ENCODE measurements at places on chromosomes 2 and 18.

DNA sequence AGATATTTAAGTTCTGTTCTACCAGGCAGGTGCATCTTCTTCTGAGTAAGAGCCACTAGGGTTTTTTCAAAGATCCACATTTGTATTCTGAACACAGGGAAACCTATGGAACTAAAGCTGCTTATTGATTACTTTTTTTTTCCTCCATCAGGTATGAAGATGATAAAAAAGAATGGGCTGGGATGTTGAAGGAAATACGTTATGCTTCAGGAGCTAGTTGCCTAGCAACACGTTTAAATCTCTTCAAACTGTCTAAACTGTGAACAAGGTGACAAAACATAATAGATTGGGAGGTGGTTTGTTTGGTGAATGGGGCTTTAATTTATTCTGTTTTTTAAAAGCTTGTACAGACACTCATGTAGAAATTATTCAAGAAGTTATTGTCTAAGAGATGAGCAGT is 15.9 kb downstream of the KLHL41 start:
- no peak for DNase-seq

- no peak for DNase-seq
Observed at GRCh38 chr2:25339791-25340180, 1.9 kb downstream of the DNMT3A start.

GRCh38 chr2:234989183-234989701 is 37.4 kb downstream of the SH3BP4 start:
- DNase-seq, result no peak

GRCh38 chr18:50663626-50664441 is 103.9 kb downstream of the MAPK4 start:
- no peak for DNase-seq

GRCh38 chr2:232203936-232204335 is 174.6 kb upstream of the ALPP start:
- no peak for DNase-seq

DNA sequence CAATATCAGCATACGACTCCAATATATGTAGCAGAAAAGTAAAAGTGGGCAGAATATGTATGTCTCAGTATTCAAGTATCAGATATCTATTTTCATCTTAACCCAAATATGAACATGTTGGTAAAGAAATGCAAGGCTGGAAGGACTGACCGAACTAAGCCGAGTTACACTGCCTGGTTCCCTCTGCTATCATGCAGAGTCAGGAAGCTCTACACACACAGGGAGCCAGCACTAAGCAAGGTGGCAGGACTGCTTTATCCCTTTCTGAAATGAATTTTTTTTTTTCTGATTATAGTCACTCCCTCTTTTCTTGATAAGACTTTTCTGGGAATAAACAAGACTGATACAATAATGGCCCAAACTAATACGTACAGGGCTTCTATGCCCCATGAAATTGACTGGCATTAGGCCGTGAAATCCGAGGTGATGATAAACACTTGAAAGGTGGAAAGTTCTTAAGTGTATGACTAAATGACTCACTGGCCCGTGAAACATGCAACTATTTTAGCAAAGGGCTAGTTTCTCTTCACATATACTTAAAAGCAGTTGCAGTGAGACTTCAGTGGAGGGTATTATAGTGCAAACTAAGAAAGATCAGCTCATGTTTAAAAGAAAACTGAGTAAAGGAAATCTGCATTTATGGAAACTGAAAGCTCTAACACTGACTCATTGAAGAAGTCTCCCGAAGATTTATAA is 14.9 kb downstream of the DPP4 start:
- no peak for DNase-seq

DNA sequence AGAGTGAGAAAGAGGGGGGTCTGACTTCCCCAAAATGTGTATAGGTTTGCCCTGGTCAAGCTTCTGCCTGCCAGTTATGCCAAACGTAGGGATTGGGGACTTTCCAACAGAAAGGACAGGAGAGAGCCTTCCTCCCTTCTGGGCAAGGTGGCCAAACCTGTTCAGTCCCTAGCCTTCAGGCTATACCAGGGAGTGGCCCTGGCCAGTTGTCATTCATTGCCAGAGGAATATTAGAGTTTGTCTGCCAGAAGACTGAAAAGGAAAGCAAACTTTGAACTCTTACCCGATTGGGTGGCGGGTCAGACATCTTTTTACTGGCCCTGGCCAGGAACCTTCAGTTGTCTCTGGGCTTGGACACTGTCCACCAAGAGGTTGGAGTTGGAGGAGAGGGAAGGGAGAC is 22.1 kb downstream of the RAB3GAP1 start:
- no peak for DNase-seq

DNA sequence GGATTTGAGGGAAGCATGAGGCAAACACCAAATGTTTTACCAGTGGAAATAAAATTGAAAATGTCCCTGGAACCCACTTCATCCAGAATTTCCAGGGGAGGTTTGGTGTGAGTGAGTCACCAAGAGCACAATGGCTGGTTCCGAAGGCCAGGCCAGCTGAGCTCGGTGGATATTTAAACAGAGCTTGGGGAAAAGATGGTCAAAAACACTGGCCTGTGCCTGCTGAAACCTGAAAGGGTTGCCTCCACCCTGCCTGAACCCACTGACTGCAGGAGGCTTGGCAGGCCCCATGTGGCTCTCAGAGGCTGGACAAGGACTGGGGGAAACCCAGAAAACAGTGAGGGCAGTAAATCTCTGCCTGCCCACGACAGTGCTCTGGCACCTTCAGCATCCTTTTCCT is 93.9 kb downstream of the TTC32 start:
- DNase-seq, result no peak

DNA sequence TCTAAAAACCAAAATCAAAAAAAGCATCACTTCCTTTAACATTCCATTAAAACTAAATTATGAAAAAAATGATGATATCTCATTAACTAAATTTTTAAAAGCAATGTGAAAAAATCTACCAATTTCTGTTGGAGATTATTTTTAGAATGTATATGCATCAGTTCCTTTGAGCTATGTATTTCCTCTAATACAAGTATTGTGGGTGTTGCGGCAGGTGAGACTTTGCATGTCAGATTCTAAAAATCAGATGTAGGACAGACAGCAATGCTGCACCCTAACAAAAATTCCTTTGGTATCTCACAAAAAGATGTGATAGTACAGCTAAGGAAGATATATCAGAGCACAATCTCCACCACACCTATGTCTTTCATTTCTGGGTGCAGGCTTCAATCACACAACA is 6.8 kb downstream of the MBD2 start:
- DNase-seq, result no peak

GRCh38 chr2:240466579-240467148 is 31.2 kb downstream of the GPC1 start:
- DNase-seq, result no peak

DNA sequence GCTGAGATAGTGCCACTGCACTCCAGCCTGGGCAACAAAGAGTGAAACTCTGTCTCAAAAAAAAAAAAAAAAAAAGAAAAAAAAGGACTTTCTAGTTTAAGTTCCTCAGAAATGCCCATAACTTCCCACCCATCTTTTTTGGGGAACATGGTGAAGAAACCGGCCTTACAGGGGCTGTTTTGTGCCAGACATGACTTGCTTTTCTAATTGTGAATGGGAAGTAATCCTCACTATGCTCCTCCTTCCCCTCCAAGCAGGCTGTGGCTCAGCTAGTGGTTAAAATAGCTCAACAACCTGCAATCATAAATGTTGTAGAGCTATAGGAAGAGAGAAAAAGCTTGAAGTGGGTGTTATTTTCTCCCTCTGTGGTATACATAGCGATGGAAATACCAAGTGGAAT is 34.1 kb upstream of the OLA1 start:
- no peak for DNase-seq

DNA sequence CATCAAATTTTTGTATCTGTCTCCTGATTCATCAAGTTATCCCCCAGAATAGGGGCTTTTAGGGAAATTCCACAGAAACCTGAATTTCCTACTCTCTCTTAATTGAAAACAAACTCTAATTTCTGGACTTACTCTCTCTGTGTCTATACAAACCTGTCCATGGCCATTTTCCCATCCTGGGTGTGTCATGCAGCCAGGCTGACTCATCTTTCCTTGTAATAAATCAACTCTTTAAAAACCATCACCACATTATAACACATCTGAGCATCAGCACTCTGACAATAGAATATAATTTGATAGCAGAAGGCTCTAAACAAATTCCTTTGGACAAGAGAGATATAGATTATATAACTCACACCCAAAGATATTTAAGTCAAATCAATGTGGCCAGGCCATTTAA is 610.2 kb downstream of the DCC start:
- no peak for DNase-seq

- DNase-seq, result no peak
Observed at GRCh38 chr2:15685143-15685542, 93.5 kb downstream of the DDX1 start.

- peak; percentile 91 for DNase-seq
Observed at GRCh38 chr2:145012214-145012670, 492.3 kb upstream of the ZEB2 start.

DNA sequence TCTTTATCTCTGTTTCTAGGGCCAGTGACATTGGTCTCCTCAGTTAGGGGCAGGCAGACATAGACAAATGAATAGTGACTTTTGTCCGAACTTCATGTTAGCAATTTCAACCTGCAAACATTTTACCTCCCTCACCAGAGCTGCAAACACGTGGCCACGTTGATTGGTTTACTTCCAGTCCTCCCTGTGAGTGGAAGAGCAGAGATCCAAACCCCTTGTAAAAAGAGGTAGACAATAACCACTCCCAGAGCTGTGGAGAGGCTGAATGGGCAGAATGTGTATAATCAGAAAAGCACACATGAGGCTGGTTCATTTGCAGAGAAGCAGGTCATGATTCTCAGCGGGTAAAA is 31.1 kb downstream of the CTIF start:
- no peak for DNase-seq

- DNase-seq, result peak; percentile 88
Observed at GRCh38 chr2:69298862-69299261, 88.2 kb downstream of the GFPT1 start.

DNA sequence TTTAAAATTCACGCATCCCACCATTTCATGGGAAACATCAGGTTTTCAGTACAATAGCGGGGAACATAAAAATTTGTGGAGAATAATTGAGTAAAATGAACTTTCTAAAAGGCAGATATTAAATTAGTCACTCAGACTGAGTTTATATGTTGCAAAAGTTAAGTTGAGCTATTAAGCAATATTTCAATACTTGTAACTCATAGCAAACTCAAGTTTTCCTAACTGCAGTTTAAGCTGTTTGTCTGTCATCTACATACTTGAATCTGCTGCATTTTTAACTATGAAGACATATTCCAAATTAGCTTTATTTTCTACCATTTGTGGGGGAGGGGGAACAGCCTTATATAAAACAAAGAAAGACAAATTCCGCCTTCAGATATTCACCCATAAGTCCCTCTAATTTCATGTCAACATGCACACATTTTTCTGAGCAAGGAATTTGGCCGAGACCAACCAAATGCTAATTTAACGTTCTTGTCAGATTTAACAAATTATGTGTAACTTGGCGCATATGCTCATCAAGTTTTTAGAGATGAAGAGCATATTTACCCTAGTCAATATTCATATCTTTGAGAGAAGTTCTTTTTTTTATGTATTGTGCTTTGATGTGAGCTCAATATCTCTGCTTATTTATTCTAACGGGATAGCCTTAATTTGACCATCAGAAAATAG is 462.9 kb downstream of the TXNL1 start:
- no peak for DNase-seq

- DNase-seq, result peak; percentile 63
Observed at GRCh38 chr2:237590272-237591140, at the start of gene RAB17. Gene RAB17, minus strand, starts transcription at chr2:237590734. Its CDS starts 4,580 bp downstream, at chr2:237586154.

DNA sequence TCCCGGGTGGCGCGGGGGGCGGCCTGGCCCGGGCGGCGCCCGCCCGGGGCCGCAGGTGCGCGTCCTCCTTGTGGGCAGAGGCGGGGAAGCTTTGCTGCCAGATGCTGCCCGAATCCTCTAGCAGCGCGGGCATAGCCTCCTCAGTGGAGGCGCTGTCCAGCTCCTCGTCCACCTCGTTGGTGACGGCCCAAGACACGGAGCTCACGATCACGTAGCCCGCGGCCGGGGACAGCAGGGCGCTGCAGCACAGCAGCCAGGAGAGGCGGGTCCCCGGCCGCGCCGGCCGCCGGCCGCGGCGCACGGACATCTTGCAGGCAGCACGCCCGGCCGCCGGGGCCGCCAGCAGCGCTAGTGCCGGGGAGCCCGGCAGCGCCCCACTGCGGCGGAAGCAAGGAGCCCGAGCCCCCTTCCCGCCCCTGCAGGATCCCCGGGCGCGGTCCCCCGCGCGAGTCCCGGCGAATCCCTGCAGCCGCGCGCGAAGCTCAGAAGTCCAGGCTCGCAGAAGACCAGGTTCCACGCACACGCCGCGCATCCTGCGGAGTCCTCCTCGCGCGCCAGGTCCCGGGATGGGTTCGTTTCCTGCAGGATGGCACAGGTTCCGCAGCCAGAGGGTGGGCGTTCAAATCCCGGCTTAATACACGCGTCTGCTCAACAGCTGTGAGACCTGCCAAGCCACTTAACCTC is at the start of gene CREG2:
TSS of gene CREG2 (minus strand) at position 353 of the 684 bp plus-strand sequence. CDS start at position 307, 46 bp downstream.
- peak; percentile 55 for DNase-seq

Data from foreskin fibroblast (primary cell).